ENCODE measurements at places on chromosomes 1 and 21.

- peak; percentile 76 for DNase-seq
These were observed 55.9 kb downstream of the NENF start for GRCh38 chr1:212488436-212489283.

GRCh38 chr1:86849756-86850155 lies 64.2 kb downstream of the SELENOF start:
- DNase-seq = no peak

DNA sequence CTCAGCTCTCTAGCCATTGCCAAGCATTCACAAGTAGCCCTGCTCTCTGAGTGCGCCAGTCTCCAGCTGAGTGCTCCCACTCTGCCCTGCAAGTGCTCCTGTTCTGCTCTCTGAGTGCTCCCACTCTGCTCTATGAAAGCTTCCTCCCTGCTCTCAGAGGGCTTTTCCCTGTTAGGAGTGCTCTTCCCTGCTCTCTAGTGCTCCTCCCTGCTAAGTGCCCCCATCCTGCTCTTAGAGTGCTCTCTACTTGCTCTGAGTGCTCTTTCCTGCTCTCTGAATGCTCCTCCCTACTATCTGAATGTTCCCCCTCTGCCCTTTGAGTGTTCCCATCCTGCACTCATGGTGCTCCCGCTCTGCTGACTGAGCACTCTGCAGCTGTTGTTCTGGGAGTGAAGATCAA lies 555.4 kb downstream of the NPHP4 start:
- no peak for DNase-seq

- DNase-seq = no peak
These were observed 4.1 kb downstream of the SLAMF9 start for GRCh38 chr1:159949981-159950381.
